CD4-positive, alpha-beta T cell treated with Interleukin-21 for 1 hour (primary cell): ENCODE measurements at places on chromosomes 4 and X.

- no peak for DNase-seq
These were observed 34.7 kb upstream of the SPON2 start for GRCh38 chr4:1207157-1207470.

GRCh38 chr4:18318682-18319388 is 297.3 kb upstream of the LCORL start:
- DNase-seq: no peak

DNA sequence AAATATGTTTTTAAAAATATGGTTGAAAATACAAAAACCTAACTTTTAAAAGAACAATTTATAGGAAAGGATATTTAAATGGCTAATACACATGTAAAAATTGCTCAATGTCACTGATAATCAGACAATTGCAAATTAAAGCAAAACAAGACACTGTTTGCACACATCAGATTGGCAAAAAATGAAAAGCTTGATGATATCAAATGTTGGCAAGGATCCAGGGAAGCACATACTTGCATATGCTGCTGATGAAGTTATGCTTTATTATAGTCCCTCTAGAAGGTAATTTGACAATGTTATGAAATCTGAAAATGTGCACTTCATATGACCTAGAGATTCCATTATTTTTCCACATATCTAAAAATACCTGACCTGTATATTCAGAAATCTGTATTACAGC is 45.7 kb upstream of the EPGN start:
- no peak for DNase-seq

DNA sequence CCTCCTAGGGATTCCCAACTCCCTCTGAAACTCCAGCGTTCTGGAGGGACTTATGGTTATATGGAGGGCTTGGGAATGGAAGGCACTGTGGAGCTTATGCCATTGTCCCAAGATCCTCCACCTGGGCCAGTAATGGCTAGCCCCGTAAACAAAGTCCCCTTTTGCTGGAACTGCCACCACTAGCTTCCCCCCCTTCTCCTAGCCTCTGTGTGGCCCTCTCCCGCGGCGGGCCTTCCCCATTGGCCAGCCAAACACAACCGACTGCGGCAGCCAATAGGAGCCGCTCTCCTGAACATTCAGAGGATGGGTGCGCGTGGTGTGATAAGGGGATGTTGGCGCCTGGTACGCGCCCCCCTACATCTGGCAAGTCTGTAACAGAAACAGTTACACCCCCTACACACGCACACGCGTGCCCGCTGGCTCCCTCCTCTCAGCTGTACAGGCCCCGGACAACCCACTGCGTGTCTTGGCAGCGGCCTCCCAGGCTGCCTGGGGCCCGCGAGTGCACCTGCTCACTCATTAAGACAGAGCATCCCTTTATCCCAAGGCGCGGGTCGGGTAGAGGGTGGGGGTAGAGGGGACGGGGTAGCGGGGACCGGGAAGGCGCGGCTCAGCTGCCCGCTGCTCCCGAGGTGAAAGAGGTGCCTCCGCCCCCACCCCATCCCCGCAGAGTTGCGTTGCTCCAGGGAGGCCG is 863 bp upstream of the RAB33A start:
- DNase-seq: peak; percentile 73

DNA sequence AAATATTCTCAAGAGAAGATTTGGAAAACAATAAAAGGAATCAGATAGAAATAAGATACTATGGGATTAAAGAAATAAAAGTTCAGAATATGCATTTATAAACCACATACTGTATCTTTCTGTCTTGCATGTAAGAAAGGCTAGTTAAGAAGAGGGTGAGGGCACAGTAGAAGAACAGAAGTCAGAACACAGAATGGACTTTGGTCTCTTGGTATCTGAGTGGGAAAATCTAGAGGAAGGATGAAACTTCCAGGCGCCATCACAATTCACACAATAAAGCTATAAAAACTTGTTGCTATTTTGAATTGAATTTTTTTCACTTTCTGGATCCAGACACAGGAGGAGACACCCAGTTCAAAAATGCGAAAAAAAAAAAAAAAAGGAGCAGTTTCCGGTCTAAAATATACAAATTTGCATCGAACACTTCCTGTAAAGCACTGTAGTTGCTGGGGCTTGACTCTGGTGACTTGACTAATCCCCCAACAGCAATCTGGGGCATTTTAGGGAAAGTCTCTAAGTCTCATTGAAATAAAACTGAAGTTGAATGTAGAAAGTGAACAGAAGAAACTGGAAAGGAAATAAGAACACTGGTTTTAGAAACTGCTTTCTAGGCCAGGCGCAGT is 8.1 kb upstream of the NAAA start:
- DNase-seq: no peak

DNA sequence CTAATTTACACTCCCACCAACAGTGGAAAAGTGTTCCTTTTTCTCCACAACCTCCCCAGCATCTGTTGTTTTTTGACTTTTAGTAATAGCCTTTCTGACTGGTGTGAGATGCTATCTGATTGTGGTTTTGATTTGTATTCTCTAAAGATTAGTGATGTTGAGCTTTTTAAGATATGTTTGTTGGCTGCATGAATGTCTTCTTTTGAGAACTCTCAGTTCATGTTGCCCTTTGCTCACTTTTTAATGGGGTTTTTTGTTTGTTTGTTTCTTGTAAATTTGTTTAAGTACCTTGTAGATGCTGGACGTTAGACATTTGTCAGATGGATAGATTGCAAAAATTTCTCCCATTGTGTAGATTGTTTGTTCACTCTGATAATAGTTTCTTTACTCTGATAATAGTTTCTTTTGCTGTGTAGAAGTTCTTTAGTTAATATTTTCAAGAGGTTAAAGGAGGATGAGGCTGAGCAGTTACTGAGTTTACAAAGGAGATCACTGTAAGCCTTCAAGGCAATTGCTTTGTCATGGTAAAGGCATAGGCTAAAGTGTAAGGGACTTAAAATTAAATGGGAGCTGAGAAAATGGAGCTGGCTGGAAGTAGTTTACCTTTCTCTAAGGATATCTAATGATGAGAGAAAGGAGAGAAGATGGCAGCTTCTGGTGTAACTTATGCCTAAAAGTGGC is 323.4 kb downstream of the PCDH7 start:
- DNase-seq: no peak

GRCh38 chr4:61200187-61200915 is at the start of gene ADGRL3:
Gene ADGRL3, plus strand, starts transcription at chr4:61200326.
- no peak for DNase-seq

DNA sequence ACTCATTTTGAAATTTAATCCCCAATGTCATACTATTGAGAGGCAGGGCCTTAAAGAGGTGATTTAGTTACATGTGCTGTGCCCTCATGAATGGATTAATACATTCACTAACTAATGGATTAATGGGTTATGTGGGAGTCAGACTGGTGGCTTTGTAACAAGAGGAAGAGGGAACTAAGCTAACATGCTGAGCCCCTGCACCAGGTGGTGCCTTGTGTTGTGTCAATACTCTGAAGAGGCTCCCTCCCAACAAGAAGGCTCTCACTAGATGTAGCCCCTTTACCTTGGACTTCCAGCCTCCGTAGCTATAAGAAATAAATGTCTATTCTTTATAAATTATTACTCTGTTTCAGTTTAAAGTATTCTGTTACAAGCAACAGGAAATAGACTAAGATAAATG is 411.9 kb upstream of the EMCN start:
- no peak for DNase-seq

DNA sequence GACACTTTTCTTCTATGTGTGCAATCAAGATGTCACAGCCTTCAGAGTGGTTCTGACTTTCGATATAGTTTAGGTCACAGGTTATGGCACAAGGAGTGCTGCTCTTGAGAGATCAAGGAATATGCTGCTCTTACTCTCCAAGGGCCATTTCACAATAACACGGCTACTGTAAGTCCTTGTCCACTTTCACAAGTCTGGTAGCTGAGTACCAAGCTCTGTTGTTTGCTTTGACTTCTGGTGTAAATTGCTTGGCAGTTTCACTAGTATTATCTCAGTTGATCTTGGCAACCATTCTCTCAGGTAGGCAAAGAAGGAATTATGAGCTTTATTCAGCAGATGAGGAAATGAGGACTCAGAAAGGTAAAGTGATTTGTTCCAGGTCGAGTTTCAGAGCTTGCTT is 35.4 kb upstream of the SPANXB1 start:
- DNase-seq: no peak

DNA sequence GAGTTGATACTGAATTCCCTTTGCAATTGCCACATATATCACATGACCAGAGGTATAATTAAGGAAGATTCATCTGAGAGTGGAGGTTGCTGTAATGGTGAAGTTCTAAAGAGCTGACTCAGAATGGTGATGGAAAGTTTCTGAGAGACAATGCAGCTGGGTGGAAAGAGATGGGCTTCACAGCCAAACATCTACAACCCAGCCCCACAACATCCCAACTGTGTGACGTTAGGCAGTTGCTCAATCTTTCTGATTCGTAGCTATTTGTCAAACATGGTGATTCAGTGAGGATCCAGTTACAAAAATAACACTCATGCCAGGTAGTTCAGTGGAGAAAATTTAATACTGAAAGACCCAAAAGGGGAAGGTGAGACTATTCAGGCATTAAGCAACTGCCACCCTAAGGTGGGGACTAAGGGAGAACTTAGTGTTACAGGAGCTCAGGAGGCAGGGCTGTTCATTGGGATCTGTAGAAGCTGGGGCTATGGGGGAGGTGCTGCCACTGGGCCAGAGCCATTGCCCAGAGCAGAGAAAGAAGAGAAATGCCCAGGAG is 6.9 kb upstream of the AFF1 start:
- DNase-seq: no peak

DNA sequence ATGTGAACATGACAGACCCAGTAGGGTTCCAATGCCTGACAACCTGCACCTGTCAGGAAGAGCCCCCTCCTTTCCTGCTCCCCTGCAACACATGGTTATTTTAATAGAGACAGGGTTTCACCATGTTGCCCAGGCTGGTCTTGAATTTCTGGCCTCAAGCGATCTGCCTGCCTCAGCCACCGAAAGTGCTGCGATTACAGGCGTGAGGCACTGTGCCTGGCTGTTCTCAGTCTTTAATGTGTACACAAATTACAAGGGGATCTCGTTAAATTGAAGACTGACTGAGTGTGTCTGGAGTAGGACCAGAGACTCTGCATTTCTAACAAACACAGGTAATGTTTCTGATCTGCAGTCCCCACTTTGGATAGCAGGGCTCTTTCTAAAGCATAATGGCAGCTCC is 55.4 kb downstream of the NPNT start:
- no peak for DNase-seq

GRCh38 chr4:151527699-151528098 is 118.7 kb downstream of the FHIP1A start:
- DNase-seq: no peak

DNA sequence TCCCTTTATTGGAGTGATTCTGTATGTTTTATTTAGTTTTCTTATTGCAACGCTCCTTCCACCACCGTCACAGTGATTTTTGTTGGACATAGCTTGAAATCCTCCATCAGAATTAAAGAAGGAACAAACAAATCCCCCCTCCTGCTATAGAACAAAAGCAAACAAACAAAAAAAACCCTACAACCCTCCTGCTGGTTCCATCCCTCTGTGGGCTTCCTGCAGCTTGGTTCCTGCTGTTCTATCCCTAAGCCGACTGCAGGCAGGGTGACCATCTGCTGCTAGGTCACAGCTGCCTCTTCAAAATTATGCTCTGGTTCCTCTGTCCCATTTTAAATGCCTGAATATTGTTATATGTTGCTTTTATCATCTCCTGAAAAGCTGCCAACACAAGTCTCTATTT is 116.8 kb upstream of the AGA start:
- no peak for DNase-seq

DNA sequence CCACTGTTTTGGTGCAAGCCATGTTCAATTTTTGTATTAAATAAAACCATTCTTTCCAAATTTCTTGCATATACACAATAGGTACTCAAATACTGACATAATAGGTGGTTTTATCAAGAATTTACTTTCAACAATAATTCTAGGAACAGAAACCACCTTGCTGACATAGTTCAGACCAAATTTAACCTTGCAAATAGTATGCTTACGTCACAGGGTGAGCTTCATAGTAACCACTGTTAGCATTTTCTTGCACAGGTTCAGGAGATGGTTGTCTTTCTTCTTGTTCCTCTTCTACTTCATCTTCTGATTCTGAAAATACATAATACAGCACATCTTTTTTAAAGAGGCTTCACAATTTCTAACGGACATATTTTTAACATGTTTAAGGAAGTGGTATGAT is 17.6 kb downstream of the G3BP2 start:
- peak; percentile 69 for DNase-seq

GRCh38 chrX:81377329-81377728 is 175.4 kb downstream of the SH3BGRL start:
- no peak for DNase-seq

- no peak for DNase-seq
These were observed 234.0 kb downstream of the SPOCK3 start for GRCh38 chr4:167000141-167000852.

GRCh38 chr4:183632689-183633088 is 26.3 kb downstream of the RWDD4 start:
- DNase-seq: no peak

DNA sequence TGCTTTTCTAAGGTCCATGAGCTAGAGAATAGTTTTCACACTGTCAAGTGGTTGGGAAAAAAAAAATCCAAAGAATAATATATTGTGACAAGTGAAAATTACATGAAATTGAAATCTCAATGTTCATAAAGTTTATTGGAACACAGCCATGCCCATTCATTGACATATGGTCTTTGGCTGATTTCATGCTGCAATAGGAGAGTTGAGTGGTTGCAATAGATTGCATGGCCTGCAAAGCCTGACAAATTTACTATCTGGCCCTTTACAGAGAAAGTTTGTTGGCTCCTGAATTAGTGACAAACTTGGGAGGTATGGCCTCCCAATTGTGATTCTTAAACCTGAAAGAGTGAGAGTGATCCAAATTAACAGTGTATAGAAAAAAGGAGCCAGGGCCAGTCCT is 115.5 kb upstream of the FAM9C start:
- DNase-seq: no peak

GRCh38 chr4:18366892-18367291 is 345.3 kb upstream of the LCORL start:
- peak; percentile 25 for DNase-seq

GRCh38 chr4:87076690-87077358 is 142.0 kb downstream of the AFF1 start:
- DNase-seq: no peak

- no peak for DNase-seq
These were observed 76.1 kb downstream of the CHST7 start for GRCh38 chrX:46649421-46650260.

DNA sequence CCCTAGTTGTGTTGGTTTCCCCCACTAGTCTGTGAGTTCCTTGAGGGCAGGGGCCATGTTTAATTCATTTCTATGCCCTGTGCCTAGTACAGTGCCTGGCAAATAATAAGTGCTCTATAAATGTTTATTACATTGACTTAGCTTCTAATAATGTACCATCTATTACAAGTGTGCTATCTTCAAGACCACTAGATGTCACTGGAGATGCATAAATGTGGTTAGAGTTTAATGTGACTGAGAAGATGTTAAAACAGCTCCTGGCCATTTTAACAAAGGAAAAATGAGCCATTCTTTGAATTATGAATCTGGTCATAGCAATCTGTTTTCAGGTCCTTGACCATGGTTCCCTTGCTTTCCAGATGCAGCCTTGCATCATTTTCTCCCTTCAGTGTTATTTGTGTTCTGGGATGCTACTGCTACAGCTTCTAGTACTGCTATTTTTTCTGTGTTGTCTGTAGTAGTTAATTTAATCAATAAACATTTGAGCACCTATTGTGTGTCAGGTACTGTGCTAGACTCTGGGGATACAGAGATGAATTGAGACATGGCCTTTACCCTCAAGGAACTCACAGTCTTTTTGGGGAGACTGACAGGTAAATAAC is 43.2 kb downstream of the SLC9A6 start:
- DNase-seq: peak; percentile 64

- DNase-seq: peak; percentile 52
These were observed 177.9 kb downstream of the AFAP1 start for GRCh38 chr4:7761720-7762119.

- DNase-seq: no peak
These were observed 666.3 kb upstream of the GRIA3 start for GRCh38 chrX:122517786-122518185.
